ENCODE measurements at places on chromosomes 1 and 21.

DNA sequence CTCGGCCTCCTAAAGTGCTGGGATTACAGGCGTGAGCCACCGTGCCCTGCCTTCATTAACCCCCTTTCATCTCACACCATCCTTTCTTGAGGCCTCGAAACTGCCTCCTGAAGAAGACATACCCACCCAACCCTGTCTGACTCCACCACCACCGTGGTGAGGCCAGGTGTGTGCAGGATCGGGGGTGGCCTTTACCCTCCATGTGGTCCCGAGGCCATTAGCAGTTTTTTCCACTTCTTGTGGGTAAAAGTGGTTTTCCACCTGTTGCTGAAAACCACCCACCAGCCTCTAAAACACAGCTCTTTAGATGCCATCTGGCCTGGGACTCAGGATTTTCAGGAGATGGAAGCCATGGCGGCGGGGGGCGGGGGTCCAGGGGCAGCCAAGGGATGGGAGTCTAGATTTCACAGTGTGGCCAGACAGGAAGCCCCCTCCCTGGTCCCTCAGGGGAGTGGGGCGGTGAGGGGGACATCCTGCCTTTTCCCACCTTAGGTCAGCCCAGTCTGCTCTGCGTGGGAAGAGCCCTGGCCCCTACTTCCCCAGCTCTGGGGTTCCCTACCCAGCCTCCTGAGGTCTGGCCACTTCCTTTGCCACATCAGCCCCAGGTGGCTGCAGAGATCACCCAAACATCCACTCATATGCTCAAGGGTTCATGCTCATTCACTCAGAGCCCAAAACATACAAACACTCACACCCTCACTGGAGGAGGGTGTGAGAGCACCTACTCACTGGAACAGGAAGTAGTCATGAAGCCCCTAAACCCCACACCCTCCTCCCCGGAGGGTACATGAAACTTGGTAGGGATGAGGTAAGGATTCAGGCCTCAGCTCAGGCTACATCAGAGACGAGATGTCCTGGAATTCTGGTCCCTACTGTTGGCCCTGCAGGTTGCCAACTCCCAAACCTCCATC, 2.3 kb downstream of the FGR start:
- no peak for DNase-seq

DNA sequence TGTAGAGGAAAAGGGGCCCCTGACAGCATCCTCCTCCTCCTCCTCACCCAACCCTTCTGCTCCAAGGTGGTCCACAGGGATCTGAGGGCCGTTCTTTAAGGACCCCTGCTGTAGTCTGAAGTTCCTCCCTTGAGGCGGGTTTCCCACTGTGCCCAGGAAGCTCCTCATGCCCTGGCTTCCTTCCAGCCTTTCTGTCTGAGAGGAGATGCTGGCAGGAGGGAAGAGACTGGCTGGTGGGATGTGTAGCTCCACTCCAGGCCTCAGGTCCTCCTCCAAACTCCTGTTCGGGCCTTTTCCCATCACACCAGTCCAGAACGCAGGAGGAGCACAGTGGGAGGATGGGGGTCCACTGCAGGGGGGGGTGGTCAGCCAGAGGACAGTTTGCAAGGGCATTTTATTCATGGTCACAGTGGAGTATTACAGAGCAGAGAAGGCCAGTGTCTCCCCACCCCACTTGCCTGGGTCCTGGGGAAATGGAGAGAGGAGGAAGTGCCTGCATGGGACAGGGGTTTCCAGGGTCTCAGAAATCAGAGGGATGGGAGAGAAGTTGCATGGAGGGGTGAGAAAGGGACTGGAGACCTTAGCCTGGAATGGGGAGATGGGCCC, 7.8 kb downstream of the ETV3L start:
- DNase-seq: no peak

GRCh38 chr1:189644970-189645369, 832.7 kb downstream of the BRINP3 start:
- no peak for DNase-seq

DNA sequence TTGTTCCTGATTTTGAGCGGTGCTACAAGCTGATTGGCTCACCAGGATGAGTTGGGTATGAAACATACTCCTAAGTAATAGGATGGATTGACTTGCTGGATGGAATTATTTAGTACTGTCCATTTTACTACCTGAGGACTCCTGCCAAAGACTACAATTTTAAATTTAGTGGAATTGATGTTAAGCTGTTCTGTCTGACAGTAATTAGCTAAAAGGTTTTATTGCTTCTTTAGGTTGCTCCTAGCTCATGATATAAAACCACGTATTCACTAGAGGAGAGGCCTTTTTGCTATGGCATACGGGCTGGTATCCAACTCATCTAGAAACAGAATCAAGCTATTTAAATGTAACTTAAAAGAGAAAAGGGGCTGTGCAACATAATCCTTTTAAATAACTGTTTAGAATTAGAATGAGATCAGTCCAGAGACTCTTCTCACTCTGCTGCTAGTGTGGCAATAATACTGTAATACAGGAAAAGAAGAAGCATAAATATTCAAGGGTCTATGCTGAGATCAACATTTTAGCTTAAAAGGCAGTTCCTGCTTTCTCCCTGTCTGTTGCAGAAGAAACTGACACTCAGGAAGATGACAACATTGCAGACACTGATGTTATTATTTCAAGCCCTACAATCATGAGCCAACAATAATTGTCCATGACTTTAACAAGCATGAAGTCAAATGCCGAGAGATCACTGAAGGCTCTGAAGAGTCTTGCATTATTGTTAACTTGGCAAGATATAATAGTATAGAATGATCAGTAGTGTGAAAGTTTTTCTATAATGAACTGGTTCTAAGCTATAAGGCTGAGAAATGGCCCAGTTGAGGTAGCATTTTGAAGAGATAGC, 258.7 kb upstream of the ADGRL4 start:
- DNase-seq: no peak

- no peak for DNase-seq
Observed at GRCh38 chr1:55259911-55260609, 44.9 kb upstream of the USP24 start.

GRCh38 chr1:160117709-160118183, 2.2 kb downstream of the ATP1A2 start:
- DNase-seq: no peak

DNA sequence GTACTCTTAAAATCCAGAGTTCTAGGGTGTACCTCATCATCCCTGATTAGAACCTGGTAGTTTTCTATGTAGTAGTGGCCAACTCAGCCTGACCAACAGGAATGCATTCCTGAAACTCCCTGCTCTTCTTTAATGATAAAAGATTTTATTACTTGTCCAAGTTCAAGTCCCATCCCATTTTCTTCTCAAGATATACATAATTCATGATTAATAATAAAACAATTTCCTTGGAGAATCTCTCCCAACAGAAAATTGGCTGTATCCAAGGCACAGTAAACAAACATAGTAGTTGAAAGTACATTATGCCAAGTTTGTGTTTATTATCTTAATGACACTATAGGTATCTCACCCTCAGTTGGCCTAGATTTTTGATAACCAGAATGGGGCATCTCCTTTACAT, 714.1 kb upstream of the ADAMTS5 start:
- DNase-seq: no peak
